ENCODE measurements at places on chromosomes 2 and 18.
A peak's percentile ranks its signal among the peaks of the same experiment; 100 is the strongest.

DNA sequence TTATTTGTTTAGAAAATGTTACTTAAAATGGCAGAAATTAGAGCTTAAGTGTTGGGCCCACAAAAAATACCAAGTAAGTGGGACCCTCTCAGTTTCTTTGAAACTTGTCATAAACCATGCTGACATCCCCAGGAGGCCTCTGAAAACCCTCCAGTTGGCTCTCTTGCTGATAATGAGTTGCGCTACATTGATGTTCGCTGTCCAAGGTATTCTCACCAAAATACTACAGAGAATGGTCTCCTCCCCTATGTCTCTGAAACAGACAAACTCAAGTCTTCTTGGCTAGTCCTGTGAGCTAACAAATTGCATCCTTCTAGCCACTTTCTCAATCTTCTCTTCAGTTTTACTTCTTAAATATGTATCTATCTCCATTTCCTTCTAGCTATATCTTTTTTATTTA, 669.4 kb downstream of the IRS1 start:
- no peak for DNase-seq

DNA sequence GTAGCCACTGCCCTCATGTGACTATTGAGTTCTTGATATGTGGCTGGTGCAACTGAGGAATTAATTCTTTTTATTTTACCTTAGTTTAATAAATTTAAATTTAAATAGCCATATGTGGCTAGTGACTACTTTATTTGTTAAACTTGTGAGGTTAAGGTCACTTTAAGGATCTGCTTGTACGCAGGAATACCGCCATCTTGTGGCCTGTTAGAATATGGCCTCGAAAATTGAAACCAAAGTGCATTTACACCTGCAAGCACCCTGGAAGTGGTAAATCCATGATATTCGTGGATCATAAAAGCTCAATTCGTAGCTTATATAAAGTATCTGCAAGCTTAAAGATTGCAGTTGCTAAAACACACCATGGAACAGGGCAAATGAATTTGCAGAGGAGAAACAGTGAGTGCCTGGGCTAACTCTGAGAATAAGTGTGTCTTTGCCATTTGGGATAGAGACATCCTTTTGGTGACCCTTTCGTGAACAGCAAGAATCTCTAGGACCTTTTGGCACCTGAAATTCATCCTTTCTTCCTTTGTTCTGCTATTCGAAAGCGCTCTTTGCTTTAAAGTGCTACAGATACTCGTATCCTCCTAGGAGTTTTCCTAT, 59.9 kb upstream of the REG3A start:
- DNase-seq, result peak; percentile 42

DNA sequence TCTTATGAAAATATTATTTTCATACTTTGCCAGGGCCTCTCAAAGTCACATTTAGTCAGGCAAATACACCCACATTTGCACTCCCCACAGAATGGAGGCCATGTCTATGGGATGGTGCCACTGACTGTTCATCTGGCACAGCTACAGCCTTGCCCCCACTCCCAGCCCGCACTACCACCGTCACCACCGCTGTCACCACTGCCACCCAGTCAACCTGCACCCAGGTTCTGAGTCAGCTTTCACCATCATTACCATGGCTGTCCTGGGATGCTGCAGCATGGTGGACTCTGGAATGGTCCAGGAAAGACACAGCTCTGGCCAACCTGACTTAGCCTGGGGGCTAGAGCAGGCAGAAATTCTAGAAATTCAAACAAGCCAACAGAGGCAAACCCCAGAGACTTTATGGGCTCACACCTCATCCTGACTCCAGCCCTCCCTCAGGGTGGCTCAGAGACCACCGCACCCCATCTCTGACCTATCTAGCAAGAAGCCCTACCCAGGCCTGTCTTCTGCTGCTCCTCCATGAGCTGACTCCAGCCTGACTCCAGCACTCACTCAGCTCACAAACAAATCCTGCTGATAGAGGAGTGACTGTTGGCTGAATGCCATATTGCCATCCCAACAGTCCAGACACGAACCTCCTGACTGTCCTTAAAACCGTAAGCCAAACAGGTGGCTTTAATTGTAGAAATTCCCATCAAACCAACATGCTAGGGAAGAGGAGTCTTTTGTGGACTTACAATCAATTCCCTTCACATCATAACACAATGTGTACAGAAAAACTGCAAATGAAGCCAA, 28.0 kb downstream of the DNER start:
- no peak for DNase-seq

- no peak for DNase-seq
Measured at GRCh38 chr2:127330753-127331152, 36.8 kb upstream of the ERCC3 start.

- no peak for DNase-seq
Measured at GRCh38 chr2:38602136-38602731, 494 bp downstream of the HNRNPLL start.

- no peak for DNase-seq
Measured at GRCh38 chr2:65267008-65267407, 39.4 kb downstream of the ACTR2 start.

DNA sequence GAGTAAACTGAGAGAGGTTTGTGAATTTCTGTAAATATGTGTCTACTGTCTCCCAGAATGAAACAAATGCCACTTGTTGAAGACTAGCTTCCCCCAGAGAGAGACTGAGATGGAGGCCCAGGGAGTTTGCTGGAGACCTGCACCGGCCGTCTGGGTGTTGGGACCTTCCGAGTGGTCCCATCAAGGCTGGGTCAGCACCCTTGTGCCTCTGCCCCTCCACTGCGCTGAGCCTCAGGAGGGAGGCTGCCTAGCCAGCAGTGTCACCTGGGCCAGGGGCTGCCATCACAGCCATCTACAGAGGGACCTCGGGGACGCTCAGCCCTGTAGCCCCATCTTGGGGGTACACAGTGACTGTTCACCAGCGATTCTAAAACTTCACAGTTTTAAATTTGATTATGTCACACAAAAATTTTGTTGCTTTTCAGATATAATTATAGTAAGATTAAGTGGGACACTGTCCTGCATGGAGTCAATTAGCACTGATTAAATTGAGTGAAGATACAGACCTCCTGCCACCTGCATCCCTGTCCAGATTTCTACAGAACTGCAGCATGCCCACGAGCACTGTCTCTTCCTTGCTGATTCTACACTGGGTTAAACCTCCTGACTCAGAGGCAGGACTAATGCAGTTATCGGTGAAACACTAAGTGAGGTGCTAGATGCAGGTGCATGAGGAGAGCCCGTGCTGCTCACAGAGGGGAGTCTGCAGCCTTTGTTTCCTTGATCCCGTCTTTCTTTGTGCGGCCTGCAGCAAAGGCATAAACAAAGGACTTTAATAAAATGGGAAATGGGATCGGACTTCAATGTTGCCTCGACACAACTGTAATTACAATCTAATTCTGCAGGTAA, 50.5 kb downstream of the TMEM18 start:
- no peak for DNase-seq

DNA sequence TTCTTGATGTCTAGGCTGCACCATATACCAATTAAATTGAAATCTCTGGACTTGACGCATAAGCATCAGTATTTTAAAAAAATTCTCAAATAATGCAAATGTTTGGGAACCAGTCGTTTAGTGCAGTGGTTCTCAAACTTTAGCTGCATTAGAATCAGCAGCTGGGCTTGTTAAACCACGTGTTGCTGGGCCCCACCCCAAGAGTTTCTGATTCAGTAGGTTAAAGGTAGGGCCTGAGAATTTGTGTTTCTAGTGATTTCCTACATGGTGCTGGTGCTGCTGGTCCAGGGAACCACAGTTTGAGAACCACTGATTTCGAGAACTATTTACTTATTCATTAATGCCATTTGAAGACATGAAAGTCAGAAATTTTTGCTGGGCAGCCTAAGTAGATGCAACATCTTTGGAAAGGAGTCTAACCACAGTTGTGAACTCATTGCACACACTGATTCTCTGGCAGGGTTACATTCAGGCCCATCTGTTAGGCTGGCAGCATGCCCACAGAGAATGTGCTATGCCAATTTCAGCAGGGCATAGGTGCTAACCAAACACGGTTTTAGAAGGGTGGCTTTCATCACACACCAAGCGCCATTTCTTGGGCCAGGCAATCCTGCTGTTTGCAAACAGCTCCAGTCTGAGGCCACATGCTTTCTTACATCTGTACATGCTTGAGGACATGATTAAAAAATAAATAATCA, 26.4 kb upstream of the ATP5MC3 start:
- DNase-seq, result no peak

DNA sequence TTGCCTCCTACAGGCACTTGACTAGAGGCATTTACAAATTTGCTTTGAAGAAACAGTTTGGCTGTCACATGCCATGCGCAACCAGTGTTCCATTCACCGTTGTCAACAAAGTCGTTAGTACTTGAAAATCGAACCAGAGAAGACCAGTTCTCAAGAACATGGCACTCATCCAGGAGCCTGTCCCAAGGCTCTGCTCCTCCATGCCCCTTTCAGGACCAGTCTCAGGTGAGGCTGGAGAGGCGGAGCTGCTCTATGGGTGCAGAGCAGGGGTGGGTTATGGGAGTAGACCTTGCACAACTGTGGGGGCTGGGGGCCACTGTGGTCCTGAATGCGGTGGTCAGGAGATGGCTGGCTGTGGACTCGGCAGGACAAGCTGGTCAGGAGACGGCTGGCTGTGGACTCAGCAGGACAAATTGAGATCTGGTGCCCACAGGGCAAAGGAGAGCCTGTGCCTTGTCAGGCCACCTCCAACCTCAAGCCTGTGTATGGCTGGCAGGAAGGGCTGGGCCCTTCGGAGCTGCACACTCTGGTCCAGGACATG, 12.3 kb upstream of the ATP9B start:
- DNase-seq, result no peak

GRCh38 chr2:120344214-120344975, 1.5 kb upstream of the INHBB start:
- no peak for DNase-seq

- no peak for DNase-seq
Measured at GRCh38 chr2:108632332-108633160, 86.7 kb upstream of the RANBP2 start.

GRCh38 chr2:152173831-152174230, 1.7 kb downstream of the STAM2 start:
- DNase-seq, result no peak

DNA sequence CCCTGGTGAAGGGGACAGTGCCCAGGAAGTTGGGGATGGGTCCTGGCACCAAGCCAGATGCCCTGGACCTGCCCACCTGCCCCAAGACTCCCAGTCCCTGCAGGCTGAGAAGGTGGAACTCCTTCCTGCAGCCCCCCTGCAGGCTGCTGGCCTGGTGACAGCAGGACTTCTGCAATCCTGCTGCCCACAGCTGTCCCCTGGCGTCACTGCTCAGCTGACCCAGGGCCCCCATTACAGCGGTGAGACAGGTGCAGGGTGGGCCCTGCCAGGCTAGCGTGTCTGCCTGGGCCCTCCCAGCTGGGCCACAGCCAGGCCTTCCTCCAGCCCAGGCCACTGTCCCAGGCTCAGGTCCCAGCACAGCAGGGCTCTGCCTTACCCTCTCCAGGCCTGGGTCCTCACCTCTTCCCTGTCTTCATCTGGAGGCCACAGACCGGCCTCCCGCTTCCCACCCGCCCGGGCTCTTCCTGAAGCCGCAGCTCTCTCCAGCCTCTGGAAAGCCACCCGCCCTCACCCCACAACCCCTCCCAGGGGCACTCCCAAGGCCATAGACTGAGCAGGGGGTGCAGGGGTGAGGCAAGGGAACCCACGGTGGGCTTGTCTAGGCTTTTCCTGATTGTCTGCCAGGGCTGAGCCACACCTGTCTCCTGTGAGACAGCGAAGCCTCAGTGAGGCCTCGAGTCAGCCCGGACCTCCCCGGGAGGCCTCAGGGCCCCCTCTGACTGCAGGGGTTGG, 8.8 kb upstream of the ERFE start:
- DNase-seq, result no peak

- DNase-seq, result no peak
Measured at GRCh38 chr2:224903621-224904020, 138.6 kb downstream of the DOCK10 start.

GRCh38 chr2:69490486-69490885, 53.3 kb upstream of the NFU1 start:
- DNase-seq, result no peak

DNA sequence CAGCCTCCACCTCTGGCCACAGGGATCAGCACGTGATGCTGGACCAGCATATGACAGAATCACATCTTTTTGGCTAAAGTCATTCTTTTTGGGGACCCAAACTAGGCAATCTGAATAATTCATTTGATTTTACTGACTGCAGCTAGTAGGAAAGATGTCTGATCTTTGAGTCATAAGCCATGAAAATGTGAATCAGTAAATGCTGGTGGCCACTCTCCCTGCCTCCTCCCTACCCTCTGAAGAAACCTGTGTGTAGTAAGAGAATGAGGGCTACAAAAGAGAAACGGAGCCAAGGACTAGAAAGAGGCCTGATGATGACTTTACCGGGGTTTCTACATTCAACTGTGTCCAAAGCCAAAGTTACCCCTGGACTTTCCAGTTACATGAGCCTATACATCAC, 10.1 kb upstream of the LRPPRC start:
- no peak for DNase-seq

DNA sequence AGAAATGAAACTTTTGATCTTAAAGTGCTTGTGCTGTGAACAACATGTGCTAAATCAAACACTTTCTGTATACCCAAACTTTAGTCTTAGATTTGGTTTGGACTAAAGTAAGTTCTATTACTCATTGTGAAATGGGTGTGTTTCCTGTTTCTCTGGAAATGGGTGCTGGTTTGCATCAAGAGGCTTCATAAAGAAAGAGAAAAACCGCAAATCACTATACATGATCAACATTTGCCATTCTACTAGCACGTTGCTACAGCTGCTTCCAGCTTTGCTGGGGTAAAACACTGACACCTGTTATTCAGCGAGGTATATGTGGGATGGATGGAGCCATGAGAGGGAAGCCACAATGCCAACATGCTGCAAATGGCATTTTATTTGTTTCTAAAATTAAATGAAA, 547.0 kb upstream of the ACVR2A start:
- peak; percentile 41 for DNase-seq

- DNase-seq, result no peak
Measured at GRCh38 chr2:40625849-40626248, 174.0 kb upstream of the SLC8A1 start.

DNA sequence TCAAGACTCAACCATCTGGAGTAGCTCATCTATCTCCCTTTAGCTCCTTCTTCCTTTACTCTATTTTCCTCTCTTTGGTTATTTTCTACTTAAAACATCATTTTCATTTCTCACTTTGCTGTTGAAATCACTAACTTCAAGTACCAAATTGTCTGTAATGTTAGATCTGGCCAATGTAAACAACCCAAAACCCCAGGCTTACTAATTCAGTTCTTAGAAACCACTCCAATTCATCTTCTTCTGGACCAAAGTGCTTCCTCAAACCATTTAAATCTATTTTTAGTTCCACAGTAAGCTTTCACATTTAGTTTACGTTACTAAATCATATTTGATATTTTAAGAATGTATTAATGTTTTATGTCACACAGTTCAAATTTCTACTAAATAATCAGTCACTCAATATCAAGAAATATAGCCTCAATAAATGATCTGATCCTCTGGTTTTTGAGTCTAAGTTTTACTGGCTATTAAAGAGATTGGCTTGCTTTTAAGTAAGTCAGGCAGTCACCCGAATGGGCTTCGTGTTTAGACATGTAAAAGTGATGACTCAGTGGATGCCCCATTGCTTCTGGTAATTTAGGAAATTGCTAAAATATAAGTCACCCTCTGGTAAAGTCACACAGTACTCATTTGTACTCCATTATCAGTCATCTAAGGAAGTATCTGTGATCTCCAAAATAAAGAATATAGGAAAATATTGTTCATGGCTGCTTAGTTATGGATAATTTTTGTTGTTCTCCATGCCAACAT, 527.2 kb upstream of the SOX11 start:
- DNase-seq, result no peak

All from GM13976 (cell line).